Transverse colon (tissue), 4 donors: ENCODE measurements at places on chromosomes 12 and 14. TPM values are rescaled to one million over a fixed set of nuclear protein-coding genes. Genes with fewer than 3 reads are reported as not detected.

SYNDIG1L gene
- total RNA-seq = not detected

CCDC38 gene
- not detected for total RNA-seq

MSI1 gene
- total RNA-seq = 7.5 TPM

ST8SIA1 gene
- 1.4 TPM for total RNA-seq

GRCh38 chr12:120115692-120116440 is 687 bp downstream of the RAB35 start:
- peak; percentile 53 for DNase-seq

DNA sequence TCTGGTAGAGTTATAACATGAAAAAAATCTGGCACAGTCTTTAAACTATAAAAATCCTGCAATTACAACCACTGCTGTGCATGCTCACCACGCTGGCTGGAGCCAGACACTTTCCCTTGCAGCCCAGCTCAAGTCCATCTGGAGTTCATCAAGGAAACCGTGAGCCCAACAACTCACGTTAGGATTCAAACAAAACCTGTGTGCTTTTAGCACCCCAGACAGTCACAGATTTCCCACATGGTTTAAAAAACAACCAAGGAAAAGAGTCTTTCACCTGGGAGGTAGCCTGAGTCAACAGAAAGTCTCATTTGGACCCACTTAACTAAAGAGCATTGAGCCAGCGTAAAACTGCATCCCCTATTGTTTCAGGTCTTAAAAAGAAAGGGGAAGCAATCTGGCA is 4.7 kb downstream of the LRIG3 start:
- DNase-seq = peak; percentile 66
